ENCODE measurements at places on chromosomes 6 and 20.

DNA sequence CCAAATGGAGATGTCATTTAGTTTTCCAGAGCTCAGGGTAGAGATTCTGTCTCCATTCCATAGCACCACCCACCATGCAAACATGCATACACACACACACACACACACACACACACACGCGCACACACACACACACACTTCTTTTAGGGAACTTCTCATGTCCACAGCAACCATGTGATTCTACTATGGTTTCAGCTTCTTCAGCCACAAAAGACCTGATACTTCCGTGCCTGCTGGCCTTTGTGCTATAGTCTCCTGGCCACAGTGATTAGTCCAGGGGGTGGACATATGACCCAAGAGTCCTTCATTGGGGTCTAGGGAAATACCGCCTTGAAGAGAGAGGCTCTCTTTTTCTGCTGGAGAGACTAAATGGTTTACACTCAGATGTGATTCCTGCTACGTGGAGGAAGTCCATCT, 53.5 kb downstream of the CARMIL1 start:
- no peak for DNase-seq

GRCh38 chr20:18405826-18406225, 61.0 kb downstream of the DZANK1 start:
- no peak for DNase-seq

DNA sequence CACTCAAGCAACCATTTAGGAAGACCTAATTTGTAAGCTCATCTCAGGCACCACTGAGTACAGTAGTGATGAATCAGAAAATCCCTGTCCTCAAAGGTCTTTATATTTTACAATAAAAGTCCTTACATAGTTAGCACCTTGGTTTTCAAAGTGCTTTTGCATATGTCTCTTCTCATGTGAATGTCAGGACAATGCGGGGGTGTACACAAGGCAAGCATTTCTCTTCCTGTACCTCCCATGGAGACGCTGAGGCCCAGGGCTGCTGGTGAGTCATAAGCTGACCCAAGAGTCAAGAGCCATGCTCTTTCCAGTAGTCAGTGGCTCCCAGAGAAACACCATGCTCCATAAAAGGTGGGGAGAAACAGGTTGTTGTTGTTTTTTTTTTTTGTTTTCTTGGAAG, 174.0 kb downstream of the GJA10 start:
- peak; percentile 16 for DNase-seq

GRCh38 chr6:69732045-69732444, 64.8 kb downstream of the LMBRD1 start:
- DNase-seq: no peak

- DNase-seq: no peak
These were observed 3.7 kb upstream of the MYLK4 start for GRCh38 chr6:2754393-2754792.

GRCh38 chr20:44125332-44126127, 61.5 kb downstream of the JPH2 start:
- DNase-seq: no peak

GRCh38 chr20:54512694-54513093, 37.3 kb downstream of the DOK5 start:
- no peak for DNase-seq

DNA sequence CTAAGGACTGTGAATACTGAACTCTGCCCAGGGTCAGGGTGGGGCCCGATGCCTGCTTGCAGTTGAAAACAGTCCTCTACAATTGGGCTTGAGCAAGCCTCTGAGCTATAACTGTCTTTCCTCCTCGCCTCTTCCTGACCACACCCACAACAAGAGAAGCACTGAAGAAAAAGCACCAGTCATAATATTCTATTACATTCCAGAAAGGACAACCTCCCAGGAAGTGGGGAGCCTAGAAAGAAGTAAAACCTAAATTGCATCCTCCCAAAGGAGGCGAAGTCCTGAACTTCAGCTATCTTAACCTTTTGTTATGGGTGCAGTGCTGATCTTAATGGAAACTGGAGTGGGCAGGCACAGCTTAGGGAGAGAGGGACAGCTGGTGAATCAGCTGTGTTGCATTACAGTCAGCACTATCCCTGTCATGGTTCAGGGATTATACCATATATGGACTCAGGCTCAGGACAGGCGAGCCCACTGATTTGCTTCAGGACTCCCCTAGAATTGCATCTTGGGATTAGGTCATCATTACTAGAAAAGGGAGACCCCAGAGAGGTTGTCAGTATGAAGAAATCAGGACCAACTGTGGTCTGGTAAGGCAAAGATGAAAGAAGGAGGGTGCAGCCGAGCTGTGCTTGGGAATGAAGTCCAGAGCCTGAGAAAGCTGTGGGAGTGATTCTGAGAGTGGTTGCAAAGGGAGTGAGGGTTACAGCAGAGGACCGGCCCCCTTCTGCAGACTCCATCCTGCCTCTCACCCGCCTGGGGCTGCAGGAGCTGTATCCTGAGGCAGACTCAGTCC, 18.3 kb upstream of the TRAM2 start:
- no peak for DNase-seq

- DNase-seq: no peak
These were observed 1005.5 kb upstream of the CITED2 start for GRCh38 chr6:140379919-140380318.

DNA sequence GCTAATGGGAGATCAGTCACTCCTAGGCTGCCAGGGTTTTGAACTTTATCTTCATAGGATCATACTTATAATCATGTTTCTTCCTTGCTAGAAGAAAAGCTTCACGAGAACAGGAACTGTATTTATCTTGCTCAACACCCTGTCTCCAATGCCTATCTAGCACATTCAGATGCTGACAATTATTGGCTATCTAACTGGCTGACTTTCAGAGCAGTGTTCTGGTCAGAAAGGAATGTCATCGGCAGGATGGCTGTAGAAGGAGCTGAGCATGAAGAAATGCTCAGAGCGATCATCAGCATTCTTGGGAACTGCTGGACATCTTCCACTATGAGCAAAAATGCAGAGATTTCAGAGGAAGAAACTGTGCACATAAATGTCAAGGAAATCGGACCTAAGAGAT, 628.0 kb upstream of the NRSN1 start:
- DNase-seq: no peak

- DNase-seq: no peak
These were observed 19.3 kb downstream of the ENTPD6 start for GRCh38 chr20:25214819-25215218.

DNA sequence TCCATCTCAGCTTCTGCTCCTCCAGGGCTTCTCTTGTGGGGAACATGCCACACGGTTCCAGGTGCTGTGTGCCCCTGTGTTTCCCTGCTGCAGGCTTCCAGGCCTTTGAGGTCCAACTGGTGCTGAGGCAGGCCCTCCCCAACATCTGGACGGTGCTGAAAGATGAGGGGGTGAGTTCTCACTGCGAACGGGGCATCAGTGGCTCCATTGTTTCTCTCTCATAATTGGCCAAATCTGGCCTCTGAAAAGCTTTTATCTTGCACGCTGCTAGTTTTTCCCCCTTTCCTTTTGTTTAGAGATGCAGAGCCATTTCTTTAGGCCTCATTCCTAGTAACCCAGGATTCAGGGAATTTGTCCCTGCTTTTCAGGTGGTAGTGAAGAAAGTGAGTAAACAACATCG, 8.6 kb downstream of the PNLDC1 start:
- no peak for DNase-seq

DNA sequence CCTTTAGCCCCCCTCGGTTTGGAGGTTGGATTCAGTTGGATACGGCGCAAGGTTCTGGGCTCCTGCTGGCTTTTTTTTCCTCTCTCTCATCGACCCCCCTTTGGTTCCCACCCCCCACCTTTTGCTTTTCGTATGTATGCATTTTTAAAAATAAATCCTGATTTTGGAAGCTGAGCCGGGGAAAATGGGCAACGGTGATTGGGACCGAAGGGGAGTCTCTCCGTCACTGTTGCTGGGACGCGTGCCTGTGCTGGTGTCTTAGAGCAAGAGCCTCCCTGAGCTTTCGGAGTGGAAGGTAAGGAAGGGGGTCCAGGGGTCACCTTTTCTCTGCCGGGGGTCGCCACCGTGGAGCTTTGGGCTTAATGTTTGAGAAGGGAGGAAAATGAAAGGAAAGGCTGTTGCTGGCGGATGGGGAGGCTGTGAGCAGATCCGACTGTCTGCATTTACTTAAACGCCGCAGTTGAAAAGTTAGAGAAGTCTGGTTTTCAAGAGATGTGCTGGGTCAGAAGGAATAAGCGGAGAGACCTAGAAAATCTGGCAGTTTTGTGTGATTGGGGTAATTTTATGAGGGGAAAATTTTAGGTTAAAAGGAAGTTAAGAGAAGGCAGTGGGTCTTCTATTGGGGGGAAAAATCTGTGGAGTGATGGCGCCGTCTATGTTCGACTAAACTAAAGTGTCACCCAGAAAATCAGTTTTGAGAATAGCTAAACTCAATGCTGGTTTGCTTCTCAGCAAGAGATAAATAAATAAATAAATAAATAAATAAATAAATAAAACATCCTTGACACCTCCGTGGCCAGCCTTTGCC, 828 bp downstream of the ADGRB3 start:
- no peak for DNase-seq

- no peak for DNase-seq
These were observed 69.3 kb downstream of the SYNJ2 start for GRCh38 chr6:158050955-158051354.

DNA sequence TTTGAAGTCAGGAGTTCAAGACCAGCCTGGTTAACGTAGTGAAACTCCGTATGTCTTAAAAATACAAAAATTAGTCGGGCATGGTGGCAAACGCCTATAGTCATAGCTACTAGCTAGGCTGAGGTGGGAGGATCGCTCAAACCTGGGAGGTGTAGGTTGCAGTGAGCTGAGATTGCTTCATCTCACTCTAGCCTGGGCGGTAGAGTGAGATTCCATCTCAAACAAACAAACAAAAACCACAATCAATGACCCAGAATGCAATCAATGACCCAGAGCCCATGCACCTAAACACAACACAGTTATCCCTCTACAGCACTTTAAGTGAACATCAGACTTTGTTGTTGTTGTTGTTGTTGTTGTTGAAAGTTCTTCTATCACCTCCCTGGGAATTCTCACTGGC, 77.9 kb downstream of the MYB start:
- DNase-seq: no peak

GRCh38 chr6:42873313-42873712, 6.1 kb upstream of the RPL7L1 start:
- DNase-seq: no peak

DNA sequence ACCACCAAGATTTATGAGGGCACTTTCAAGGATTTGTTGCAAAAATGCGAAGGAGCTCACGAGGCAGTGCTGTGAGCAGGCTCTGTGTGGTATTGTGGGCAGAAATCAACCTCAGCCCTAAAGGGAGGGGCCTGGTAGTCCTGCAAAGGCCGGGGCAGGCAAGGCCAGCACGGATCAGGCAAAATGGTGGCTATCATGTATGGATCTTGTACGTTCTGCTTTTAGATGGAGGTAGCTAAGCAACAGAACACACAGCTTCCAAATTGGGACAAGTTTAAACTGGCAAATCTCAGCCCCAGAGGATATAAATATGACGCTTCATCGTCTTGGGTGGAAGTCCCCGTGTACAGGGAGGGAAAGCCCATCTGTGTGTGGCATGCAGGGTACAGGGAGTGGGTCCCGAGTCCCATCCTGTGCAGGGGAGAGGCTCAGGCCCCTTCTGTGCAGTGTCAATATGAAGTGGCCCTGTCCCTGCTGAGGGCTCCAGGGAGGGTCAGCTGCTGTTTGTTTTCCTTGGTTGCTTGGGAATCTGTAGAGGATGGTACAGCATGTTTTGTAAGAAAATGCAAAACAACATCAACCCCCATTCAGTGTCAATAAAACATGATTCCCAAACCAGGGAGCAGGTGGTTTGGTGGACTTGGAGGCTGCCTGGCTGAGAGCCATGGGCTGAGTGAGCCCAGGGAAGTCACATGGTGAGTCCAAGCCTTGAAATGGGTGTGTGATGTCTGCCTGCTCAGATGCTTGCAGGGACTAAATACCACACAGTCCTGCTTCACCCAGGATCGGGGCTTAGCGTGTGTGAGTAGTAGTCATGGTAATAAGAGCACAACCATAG, 113.0 kb downstream of the SYCP2 start:
- DNase-seq: no peak

DNA sequence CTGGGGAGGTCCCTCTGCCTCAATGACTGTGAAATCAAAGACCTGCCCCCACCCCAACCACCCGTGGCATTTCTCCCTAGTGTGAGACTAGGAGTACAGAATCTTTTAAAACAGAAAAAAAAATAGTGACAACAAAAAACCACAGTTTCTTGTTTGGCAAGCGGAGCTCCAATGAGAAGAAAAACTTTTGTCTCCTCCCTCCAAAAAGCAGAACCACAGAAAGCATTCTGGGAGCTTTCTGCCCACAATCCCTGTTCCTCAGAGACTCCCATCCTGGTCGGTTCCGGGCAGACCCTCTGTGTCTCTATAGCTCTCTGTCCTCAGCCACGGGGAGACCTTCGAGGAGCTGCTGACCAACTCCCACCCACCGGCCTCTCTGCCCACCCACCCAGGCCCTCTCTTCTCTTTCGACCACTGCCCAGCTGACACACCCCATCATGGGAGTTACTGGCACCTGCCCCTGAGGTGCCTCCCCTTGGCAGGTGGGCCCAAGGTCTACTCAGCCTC, 4.9 kb downstream of the PREX1 start:
- no peak for DNase-seq

- no peak for DNase-seq
These were observed 40.8 kb upstream of the FOXP4 start for GRCh38 chr6:41505122-41506049.

DNA sequence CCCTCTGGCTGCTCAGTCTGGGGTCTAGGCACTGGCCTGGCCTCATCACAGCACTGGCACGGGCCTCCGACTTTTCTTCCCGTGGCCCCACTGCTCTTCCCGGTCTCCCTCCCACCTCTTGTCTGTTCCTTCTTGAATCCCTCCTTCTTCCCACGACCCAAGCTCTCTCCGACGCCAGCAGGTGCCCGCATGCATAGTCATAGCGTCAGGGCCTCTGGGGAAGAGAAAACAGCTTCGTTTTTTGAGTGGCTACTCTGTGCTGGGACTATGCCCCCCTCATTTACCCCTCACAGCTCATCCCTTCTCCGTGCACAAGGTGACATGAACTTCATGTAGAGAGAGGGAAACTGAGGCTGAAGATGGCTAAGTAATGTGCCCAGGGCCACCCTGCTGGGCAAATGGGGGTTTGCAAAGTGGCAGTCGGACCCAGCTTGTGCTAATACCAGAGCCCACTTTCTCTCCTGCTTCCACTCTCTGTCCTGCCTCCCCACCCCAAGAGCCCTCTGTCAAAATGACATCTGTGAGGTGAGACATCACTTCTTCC, 59.2 kb downstream of the SYNJ2 start:
- DNase-seq: no peak

DNA sequence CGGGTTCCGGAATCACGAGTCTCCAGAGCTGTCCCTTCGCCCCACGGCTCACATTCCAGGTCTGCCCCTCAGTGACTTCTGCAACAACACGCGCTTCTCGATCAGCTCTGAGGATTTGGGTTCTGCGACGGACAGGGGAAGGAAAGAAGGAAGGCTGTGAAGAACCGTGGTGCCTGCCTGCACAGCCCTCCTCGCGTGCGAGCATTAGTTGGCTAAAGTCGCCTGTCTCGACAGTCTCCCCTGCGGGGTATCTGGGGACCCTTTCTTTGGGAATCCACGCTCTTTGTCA, 23.1 kb downstream of the VPS52 start:
- no peak for DNase-seq

Measured in activated CD4-positive, alpha-beta T cell treated with anti-CD3 and anti-CD28 coated beads for 24 hours (primary cell).